Left lung (tissue), 14 donors: ENCODE measurements at places on chromosomes 4 and X.

DNA sequence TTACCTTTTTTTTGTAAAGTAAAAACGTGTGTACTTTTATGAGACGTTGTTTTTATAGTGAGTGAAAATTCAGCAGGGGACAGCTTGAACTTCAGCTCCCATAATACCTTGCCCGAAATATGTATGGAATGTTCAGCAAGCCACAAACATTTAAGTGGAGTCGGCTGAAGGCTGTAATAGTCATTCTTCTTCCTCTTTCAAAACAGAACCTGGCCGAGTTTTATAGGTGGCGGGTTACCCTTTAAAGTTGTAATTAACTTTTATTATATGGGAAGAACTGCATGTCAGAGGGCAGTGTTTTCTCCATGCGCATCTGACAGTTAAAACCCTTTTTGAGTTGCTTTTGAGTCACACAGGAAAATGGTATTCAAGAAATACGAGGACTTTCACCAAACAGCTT is 50.7 kb downstream of the CLDN34 start:
- DNase-seq: no peak

GRCh38 chr4:76023389-76023788 is at the start of gene CXCL10:
Gene CXCL10, minus strand, starts transcription at chr4:76023497. Its CDS starts 66 bp downstream, at chr4:76023431.
- no peak for DNase-seq

- no peak for DNase-seq
Observed at GRCh38 chr4:1317177-1318045, 27.7 kb downstream of the MAEA start.

DNA sequence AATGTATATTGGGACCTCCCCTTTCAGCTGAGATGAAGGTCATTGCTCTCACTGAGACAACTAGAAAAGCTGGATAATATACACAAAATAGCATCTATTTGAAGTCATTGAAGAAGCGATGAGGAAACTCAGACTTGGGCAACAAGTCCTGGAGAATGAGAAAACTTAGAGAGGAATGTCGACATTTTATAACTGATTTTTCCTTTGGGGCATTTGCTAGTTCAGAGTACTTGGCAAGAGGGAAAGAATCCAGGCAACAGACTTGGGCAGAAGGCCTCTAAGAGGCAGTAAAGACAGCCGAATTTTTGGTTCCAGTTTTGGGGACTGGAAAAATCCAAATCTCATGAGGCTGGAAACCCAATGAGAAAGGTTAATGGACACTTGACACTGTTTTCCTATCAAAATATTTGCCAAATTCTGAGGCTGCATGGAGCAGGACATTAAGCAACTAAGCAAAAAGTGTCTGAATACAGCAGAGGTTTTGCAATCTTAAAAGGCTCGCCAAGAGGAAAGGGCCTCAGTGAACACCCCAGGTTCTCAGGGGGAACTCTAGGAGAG is 21.0 kb upstream of the ANXA5 start:
- DNase-seq: no peak
